Stimulated activated CD8-positive, alpha-beta memory T cell treated with anti-CD3 and anti-CD28 coated beads, Interleukin-2, amount 100 ng/mL, for 1 hour (primary cell): ENCODE measurements at places on chromosomes 13 and 19.

- no peak for DNase-seq
These were observed 56.5 kb downstream of the KLF2 start for GRCh38 chr19:16380943-16381755.

GRCh38 chr13:60538566-60538965, 141.5 kb downstream of the TDRD3 start:
- DNase-seq = no peak

DNA sequence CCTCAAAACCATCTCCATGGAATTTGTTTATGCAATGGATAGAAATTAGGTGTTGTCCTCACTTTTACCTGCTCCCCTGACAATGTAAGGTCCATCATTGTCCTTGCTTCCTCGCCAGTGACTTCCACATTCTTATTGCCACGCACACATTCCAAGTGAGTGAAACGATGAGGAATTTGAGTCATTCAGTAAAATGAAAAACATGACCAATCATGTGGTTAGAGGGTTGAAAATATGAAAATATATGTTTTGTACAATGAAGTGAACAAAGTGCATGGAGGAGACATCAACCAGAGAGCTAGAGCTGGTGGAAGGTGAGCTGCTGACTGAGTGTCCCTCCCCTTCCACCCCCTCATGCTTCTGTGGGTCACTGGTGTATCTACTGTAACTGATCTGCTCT, 91.7 kb downstream of the ATP8A2 start:
- no peak for DNase-seq

DNA sequence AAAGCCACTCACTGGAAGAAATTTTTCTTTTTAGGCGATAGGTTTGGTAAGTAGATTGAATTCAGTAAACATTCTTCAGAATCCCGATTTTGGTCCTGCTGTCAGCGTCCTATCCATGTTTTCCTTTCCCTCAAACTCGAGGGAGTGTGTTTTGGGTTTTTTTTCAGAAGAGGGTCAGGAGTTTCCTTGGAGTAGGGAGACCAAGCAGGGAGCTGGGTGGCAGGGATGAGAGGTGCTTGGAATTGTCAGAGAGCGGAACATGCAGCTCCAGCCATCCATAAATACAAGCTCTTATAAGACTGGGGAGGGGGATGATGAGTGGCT, 1.6 kb upstream of the PCDH8 start:
- DNase-seq = no peak

GRCh38 chr19:46303691-46304397, 7.0 kb downstream of the HIF3A start:
- no peak for DNase-seq
